ENCODE measurements at places on chromosomes 4 and X. TPM values are rescaled to one million over a fixed set of nuclear protein-coding genes. Genes with fewer than 3 reads are reported as not detected.

GRCh38 chr4:16900325-16900724 lies 1.9 kb upstream of the LDB2 start:
- H3K27me3 ChIP-seq: peaks cover 8% of the 10 kb centered on the region
- H3K27ac ChIP-seq: no peak overlapping the region
- no peak for DNase-seq
- H3K4me1 ChIP-seq: peaks cover 2% of the 10 kb centered on the region

PTCHD1 gene
- total RNA-seq: not detected

- no peaks in the 10 kb centered on the region for H3K27me3 ChIP-seq
- peaks cover 34% of the 10 kb centered on the region for H3K4me1 ChIP-seq
- peak; percentile 77 for DNase-seq
- H3K36me3 ChIP-seq: peaks cover 20% of the 10 kb centered on the region
- peak overlapping the region; percentile 98 for H3K27ac ChIP-seq
- H3K4me3 ChIP-seq: peak overlapping the region; percentile 26
Measured at GRCh38 chr4:110165382-110166286, 32.8 kb downstream of the ELOVL6 start.

- peak; percentile 91 for DNase-seq
- H3K4me1 ChIP-seq: no peaks in the 10 kb centered on the region
- no peak overlapping the region for H3K4me3 ChIP-seq
- H3K27ac ChIP-seq: no peak overlapping the region
- no peaks in the 10 kb centered on the region for H3K27me3 ChIP-seq
Measured at GRCh38 chr4:183471946-183472708, 27.7 kb downstream of the CDKN2AIP start.

SMIM14 gene
- 1.4 TPM for total RNA-seq

GRCh38 chr4:140135529-140136088 lies 18.4 kb downstream of the MAML3 start:
- H3K36me3 ChIP-seq: no peaks in the 10 kb centered on the region
- H3K4me1 ChIP-seq: peaks cover 41% of the 10 kb centered on the region
- H3K27me3 ChIP-seq: peaks cover 5% of the 10 kb centered on the region
- no peak for DNase-seq
- no peak overlapping the region for H3K27ac ChIP-seq

GRCh38 chr4:125316791-125317524 lies 2.2 kb downstream of the FAT4 start:
- H3K36me3 ChIP-seq: no peaks in the 10 kb centered on the region
- H3K27me3 ChIP-seq: peaks cover 63% of the 10 kb centered on the region
- peak overlapping the region; percentile 72 for H3K4me3 ChIP-seq
- DNase-seq: peak; percentile 5
- H3K4me1 ChIP-seq: peaks cover 32% of the 10 kb centered on the region

- H3K4me3 ChIP-seq: peak overlapping the region; percentile 22
- no peaks in the 10 kb centered on the region for H3K27me3 ChIP-seq
- H3K4me1 ChIP-seq: peaks cover 98% of the 10 kb centered on the region
- H3K27ac ChIP-seq: peak overlapping the region; percentile 97
- DNase-seq: peak; percentile 48
Measured at GRCh38 chr4:142354794-142355420, 491.2 kb downstream of the INPP4B start.

ARHGAP24 gene
- total RNA-seq: not detected

- no peak overlapping the region for H3K27ac ChIP-seq
- DNase-seq: no peak
- H3K4me3 ChIP-seq: no peak overlapping the region
- no peaks in the 10 kb centered on the region for H3K27me3 ChIP-seq
Measured at GRCh38 chrX:99603091-99603814, 806.8 kb downstream of the PCDH19 start.

DNA sequence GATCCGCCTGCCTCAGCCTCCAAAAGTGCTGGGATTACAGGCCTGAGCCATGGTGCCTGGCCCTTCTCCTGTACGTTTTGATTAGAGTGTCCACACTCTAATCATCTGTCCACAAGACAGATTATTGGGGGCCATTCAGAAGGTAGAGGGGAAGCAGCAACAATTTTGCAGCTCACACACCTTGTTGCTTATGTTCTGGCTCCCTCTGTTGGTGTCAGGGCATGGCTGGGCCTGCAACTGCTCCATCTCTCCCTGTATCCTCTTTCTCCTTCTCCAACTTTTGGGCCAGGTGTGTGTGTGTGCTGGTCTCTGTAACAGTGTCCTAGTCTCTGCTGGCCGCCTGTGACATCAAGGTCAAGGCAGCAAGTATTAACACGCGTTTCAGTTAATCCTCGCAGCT lies 125.5 kb upstream of the MBNL3 start:
- H3K27ac ChIP-seq: no peak overlapping the region
- no peak overlapping the region for H3K4me3 ChIP-seq
- DNase-seq: no peak

DNA sequence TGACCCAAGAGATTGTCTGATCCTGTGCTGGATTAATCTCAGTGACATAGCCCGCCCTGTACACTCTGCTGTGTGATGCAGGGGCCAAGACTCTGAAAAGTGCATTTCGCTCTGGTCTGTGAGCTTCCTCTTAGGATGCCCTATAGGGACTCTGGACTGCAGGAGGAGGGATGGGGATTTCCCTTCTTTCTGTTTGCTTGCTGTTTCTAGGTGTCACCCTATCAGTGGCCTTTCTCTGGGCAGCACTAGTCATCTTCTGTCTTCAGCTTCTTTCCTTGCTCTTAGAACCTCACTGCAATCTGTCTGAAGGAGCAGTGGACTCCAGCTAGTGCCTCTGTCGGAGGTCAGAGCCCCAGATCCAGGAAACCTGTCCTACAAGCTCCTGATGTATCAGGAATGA lies 34.5 kb upstream of the SCRG1 start:
- no peaks in the 10 kb centered on the region for H3K4me1 ChIP-seq
- no peaks in the 10 kb centered on the region for H3K27me3 ChIP-seq

DNA sequence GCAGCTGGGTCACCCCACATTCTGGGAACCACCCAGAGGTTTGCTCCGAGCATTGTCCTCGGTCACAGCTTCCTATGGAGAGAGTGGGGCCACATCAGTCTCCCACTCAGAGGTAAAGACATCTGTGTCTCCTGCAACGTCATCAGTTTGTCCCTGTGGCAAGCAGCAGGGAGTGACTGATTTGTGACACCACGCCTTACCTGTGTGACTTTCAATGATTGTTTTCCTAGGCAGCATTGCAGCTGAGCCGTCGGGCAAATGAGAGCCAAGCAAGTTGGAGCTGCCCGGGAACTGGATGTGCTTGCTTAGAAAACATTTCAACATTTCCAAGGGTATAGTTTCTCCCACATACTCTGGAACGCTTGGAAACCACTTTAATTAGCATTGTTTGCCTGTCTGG lies 29.7 kb upstream of the HELT start:
- peaks cover 3% of the 10 kb centered on the region for H3K27me3 ChIP-seq
- no peaks in the 10 kb centered on the region for H3K36me3 ChIP-seq

- DNase-seq: no peak
- no peak overlapping the region for H3K27ac ChIP-seq
- H3K4me1 ChIP-seq: no peaks in the 10 kb centered on the region
- H3K36me3 ChIP-seq: no peaks in the 10 kb centered on the region
Measured at GRCh38 chr4:3269991-3270611, 21.1 kb downstream of the MSANTD1 start.

DNA sequence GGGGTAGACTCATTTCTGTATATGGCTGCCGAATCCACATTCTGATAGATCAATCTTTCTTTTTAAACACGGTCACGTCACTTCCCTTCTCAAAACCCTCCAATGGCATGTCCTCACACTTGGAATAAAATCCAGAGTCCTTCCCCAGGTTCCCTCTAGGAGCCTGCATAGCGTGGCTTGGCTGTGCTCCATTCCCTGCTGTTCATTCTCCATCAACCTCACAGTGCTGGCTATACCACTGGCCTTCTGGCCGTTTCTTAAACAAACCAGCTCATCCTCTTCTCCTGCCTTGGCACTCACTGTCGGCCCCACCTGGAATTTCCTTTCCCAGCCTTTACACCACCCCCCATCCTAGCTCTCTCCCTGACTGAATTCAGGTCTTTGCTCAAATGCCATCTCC lies 77.1 kb downstream of the RBM47 start:
- H3K36me3 ChIP-seq: no peaks in the 10 kb centered on the region
- peaks cover 25% of the 10 kb centered on the region for H3K4me1 ChIP-seq
- H3K4me3 ChIP-seq: no peak overlapping the region
- DNase-seq: no peak
- no peaks in the 10 kb centered on the region for H3K27me3 ChIP-seq

GRCh38 chr4:42638993-42639392 lies 17.9 kb downstream of the ATP8A1 start:
- no peaks in the 10 kb centered on the region for H3K36me3 ChIP-seq
- DNase-seq: no peak
- H3K4me3 ChIP-seq: no peak overlapping the region
- no peak overlapping the region for H3K27ac ChIP-seq
- no peaks in the 10 kb centered on the region for H3K27me3 ChIP-seq

- H3K27me3 ChIP-seq: no peaks in the 10 kb centered on the region
- peaks cover 19% of the 10 kb centered on the region for H3K36me3 ChIP-seq
- peaks cover 51% of the 10 kb centered on the region for H3K4me1 ChIP-seq
- no peak for DNase-seq
- H3K4me3 ChIP-seq: no peak overlapping the region
Measured at GRCh38 chr4:48756689-48757220, 23.3 kb downstream of the FRYL start.

GRCh38 chr4:26252349-26253025 lies 68.3 kb upstream of the RBPJ start:
- no peak overlapping the region for H3K4me3 ChIP-seq
- H3K36me3 ChIP-seq: no peaks in the 10 kb centered on the region
- no peaks in the 10 kb centered on the region for H3K4me1 ChIP-seq
- H3K27me3 ChIP-seq: peaks cover 7% of the 10 kb centered on the region
- no peak overlapping the region for H3K27ac ChIP-seq
- peak; percentile 38 for DNase-seq

- H3K27me3 ChIP-seq: no peaks in the 10 kb centered on the region
- H3K36me3 ChIP-seq: no peaks in the 10 kb centered on the region
- H3K27ac ChIP-seq: no peak overlapping the region
- H3K4me1 ChIP-seq: no peaks in the 10 kb centered on the region
- DNase-seq: no peak
- H3K4me3 ChIP-seq: no peak overlapping the region
Measured at GRCh38 chr4:19659101-19659500, 592.6 kb upstream of the SLIT2 start.

- no peaks in the 10 kb centered on the region for H3K27me3 ChIP-seq
- no peak overlapping the region for H3K4me3 ChIP-seq
- H3K36me3 ChIP-seq: no peaks in the 10 kb centered on the region
- no peak overlapping the region for H3K27ac ChIP-seq
- DNase-seq: no peak
- H3K4me1 ChIP-seq: no peaks in the 10 kb centered on the region
Measured at GRCh38 chr4:110850461-110851442, 227.9 kb upstream of the PITX2 start.

DNA sequence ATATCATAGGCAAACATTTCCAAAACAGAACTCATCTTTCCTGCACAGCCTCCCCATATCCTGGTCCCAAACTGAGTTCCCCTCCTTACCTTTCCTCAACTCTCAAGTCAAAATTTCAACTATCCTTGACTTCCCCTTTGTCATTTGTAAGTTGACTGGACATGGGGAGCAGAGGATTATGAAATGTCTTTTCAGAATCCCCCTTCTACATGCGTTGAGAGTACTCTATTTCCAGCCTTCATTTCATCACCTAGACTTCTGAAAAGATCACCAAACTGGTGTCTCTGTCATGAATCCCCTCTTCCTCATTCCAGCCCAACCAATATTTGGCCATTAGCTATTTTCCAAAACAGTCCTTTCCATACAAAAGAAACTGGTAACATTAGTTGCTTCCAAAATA lies 95.2 kb downstream of the SYNPO2 start:
- no peaks in the 10 kb centered on the region for H3K36me3 ChIP-seq
- no peak overlapping the region for H3K27ac ChIP-seq
- no peak for DNase-seq
- H3K4me3 ChIP-seq: no peak overlapping the region
- H3K27me3 ChIP-seq: peaks cover 7% of the 10 kb centered on the region

Data from activated CD4-positive, alpha-beta T cell treated with anti-CD3 and anti-CD28 coated beads for 36 hours (primary cell).